ENCODE measurements at places on chromosomes 4 and X.

- DNase-seq: peak; percentile 27
These were observed 7.1 kb downstream of the TASL start for GRCh38 chrX:30570505-30570904.

GRCh38 chr4:183416879-183417755 is 27.3 kb upstream of the CDKN2AIP start:
- DNase-seq: no peak

GRCh38 chrX:23504895-23505294 is 162.4 kb upstream of the PRDX4 start:
- no peak for DNase-seq

DNA sequence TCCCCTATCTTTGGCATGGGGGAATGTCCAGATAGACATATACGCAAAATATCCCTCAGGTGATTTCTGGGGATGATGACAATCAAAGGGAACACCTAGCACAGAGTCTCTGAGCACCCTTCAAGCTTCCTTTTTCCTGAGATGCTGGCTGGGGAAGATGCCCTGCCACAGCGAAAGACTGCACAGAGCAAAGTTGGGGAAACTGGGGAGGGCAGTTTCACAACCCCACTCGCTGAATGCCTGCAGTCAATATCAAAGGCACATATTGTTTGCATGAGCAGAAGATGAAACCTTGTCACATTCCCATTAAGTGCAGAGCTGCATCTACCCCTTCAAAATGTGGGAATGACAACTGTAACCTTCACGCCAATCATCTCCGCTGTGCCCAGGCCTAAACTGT is 2.6 kb downstream of the GPC4 start:
- no peak for DNase-seq

- DNase-seq: peak; percentile 14
These were observed 30.6 kb upstream of the MCF2 start for GRCh38 chrX:139738581-139738980.

All from iris pigment epithelial cell (primary cell).